ENCODE measurements at places on chromosomes 2 and 18.

DNA sequence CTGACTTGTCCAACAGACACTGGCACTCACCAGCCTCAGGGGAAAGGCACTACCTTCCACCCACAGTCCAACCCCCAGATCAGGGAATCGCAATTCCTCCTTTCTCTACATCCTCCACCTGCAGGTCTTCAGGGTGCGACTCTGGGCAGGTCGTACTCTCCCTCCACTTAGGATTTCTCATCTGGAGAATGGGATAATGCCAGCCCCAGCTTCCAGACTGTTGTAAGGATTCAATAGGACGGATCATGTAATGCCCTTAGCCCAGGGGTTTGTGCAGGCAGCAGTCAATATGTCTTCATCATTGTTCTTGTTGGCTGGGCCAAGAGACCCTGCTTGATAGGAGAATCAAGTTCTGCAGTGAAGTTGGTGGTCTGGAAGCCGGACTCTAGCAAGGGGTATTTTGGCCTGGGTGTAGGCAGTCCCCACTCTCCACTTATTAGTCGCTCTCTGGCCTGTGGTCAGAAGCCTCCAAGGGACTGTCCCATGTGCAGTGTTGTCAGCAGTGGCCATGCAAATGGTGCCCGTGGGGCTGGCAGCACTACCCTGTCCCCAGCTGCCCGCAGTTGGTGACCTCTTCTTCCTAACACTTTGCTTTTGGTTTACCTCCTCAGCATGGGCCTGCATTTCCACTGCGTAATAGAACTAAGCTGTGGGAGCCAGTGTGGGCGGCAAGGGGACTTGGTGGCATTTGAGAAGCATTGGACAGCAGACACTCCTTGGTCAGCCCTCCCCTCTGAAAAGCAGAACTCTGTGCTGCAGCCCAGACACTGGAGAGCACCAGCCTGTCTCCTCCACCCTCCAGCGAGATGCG lies 172.4 kb upstream of the HS6ST1 start:
- DNase-seq, result no peak

GRCh38 chr2:160298960-160299359 lies 98.9 kb upstream of the ITGB6 start:
- no peak for DNase-seq

DNA sequence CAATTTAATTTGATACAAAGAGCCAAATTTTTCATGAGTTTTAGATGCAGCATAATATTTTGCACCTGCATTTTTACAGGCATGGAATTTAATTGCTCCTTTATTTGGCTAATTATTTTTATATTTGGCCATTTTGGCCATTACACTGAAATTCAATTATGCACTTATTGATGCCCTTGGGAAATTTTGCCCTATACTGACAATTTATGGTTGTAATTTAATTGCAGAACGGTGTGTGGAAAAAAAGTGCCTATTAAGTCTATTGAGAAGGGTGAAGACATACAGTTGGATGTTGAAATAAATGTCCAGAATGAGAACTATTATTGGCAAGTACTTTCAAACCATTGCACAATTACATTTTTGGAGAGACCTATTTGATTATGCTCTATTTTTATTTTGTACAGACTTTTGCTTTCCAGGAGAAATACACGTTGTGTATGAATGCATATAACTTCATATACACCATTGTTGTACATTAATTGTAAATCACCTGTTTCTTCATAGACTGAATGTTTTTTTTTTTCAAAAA lies 1319.3 kb upstream of the CDH2 start:
- DNase-seq, result no peak

DNA sequence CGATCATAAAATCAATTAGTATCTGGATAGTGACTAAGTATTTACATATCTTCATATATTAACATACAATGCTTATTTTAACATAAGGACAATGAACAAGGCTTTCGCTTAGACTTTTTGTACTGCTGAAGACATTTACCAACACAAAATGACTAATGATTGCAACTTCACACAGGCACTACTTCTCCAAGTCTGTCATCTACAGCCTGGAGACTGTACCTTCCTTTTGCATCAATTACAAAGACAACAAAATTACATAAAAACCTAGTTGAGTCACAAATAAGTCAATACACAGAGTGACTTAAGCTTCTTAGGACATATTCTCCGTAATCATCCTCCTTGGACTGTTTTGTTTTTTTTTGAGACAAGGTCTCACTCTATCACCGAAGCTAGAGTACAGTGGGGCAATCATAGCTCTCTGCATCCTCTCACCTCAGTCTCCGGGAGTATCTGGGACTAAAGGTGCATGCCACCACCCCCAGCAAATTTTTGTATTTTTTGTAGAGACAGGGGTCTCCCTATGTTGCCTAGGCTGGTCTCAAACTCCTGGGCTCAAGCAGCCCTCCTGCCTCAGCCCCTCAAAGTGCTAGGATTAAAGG lies 15.9 kb downstream of the PUM2 start:
- DNase-seq, result no peak

DNA sequence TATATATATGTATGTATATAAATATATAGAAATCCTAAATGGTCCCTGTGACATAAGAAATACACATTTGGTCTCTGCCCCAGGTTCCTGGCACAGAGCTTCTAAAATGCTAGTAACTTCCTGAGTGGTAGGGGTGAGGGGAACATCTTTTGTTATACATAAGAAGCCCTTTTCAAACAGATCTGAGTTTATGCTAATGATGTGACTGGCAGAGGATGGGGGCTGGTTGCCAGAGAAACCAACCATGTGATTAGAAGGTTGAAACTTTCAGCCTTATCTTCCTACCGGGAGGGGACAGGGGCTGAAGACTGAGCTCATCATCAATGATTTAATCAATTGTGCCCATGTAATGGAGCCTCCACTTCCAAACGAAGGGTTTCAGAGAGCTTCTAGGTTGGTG lies 16.3 kb downstream of the MFSD2B start:
- no peak for DNase-seq

DNA sequence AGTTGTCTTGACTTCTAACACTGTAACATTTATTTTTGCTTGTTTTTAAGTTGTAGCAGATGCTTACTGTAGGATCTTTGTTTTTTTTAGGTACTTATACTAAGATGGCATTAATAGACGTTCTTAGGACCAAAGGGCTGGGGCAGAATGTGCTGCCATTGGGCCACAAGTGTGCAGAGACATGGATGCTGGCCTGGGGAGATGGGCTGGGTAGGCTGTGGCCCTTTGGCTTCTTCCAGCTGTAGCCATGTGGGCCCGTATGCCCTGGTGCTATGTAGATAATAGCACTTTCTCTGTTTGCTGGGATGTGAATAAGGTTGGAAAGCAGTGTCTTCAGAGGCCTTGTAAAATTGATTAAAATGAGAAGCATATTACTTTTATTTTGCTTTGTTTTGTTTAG lies 18.8 kb downstream of the RAB31 start:
- DNase-seq, result no peak

GRCh38 chr2:201262718-201263117 lies 2.4 kb downstream of the CASP8 start:
- DNase-seq, result no peak

GRCh38 chr2:68225119-68225632 lies 27.2 kb downstream of the PPP3R1 start:
- peak; percentile 59 for DNase-seq

DNA sequence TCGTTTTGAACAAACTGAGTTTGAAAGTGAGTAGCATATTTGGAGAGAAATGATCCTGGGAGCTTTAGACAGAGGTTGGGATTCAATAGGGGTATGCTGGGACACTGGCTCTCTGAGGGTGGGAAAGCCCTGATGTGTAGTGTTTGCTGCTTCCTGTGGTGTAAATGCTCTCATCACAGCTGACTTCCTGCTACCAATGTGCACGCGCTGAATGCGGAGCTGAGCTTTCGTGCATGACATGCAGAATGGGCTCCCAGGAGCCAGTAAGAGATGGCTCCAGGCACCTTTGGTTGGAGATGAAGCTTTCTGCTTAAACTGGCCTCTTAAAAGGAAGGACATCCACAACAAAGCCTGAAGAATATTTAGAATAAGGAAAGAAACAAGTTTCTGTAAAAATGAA lies 224.1 kb upstream of the CCDC150 start:
- DNase-seq, result no peak

- no peak for DNase-seq
Observed at GRCh38 chr18:69898241-69898861, 49.3 kb downstream of the CD226 start.

GRCh38 chr18:58080451-58080850 lies 36.4 kb downstream of the NEDD4L start:
- DNase-seq, result peak; percentile 30

GRCh38 chr2:239574434-239575156 lies 173.8 kb upstream of the HDAC4 start:
- no peak for DNase-seq

DNA sequence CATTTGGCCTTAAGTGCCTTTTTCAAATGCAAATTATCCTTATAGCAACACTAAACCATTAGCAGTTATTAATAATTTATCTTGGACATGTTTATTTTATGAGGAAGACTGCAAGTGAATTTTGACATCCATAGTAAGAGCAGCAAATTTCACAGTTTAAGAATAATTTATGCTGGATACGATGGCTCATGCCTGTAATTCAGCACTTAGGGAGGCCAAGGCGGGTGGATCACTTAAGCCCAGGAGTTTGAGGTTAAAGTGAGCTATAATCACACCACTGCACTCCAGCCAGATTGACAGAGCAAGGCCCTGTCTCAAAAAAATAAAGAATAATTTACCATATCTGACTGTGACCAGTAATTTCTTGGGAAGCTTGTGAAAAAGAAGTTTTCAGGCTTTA lies 286.2 kb downstream of the TMX3 start:
- DNase-seq, result no peak

DNA sequence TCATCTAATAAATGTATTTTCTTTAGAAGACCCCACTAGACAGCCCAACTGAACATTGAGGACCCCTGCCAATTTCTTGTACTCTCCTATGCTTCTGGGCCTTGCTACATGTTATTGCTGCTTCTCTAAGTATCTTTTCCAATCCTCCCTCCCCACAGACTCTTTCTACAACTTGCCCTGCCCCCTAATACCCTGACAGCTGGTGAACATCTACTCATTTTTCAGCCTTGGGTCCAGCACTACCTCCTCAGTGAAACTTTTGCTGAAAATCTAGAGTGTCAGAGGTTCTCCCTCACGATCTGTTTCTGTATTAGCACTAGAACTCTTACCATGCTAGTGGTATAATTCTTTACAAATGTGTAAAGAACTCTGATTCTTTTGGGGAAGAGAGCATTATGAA lies 106.8 kb upstream of the SIX3 start:
- DNase-seq, result no peak

- no peak for DNase-seq
Observed at GRCh38 chr18:76491473-76491775, 3.6 kb downstream of the ZNF516 start.

DNA sequence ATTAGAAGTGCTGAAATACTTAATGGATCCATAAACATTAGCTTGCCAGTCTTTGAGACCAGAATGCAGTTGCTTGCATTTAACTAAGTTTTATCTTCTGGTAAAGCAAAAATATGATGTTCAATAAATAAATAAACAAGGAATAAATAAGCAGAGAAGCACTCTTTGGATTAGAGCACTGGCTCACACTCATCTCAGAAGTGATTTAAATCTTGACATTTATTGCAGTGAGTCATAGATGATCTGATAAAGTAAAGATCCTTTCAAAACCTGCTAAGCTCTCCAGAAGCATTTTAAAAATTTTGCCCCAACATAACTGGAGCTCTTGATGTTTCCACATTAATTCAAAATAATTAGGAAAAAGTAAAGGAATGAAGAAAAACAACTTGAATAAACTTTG lies 66.8 kb downstream of the KYNU start:
- no peak for DNase-seq

Data from hematopoietic multipotent progenitor cell treated with erythropoietin and hydrocortisone succinate and interleukin-3 and kit ligand, for 8 days (in vitro differentiated cells).